ENCODE measurements at places on chromosomes 2 and 18.

- DNase-seq, result no peak
These were observed 281.0 kb downstream of the AFF3 start for GRCh38 chr2:99861376-99861760.

DNA sequence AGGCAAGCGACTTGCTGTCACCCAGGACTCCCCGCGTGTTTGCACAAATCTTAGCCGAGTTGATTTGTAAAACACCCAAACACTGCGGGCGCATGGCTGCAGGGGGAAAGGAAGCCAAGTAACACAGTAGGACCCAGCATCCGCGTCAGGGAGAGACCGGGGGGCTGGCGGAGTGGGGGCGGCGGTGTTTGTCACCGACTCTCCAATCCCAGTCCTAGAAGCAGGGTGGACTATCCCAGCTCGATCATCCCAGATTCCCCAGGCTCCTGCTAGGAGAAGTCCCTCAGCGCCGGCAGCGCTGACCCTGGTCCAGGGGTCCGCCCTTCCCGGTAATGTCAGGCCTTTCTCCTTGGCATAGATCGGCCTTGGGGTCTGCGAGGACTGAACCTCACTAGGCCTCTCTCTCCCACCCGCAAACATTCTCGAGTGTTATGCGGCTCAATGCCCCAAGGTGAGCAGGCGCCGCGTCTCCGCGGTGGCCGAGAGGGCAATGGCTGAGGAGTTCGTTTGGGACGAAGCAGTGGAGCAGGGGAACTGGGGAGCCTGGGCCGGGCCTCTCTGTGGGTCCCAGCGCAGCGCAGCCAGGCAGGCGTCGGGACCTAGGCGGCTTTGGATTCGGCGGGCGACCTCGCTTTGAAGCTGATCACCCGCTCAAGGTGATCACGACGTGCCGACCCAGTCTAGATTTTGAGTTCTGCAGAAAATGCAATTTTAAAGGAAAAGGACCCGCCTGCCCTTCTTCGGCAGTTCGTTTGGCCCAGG is 1.5 kb upstream of the GDF7 start:
- DNase-seq, result no peak

GRCh38 chr2:178306352-178307073 is 112.2 kb downstream of the OSBPL6 start:
- peak; percentile 15 for DNase-seq

- DNase-seq, result peak; percentile 61
These were observed 566.0 kb downstream of the STK39 start for GRCh38 chr2:167681234-167682015.

GRCh38 chr2:35585972-35586371 is 769.6 kb upstream of the CRIM1 start:
- DNase-seq, result no peak

GRCh38 chr2:24429197-24430074 is 61.6 kb upstream of the NCOA1 start:
- DNase-seq, result no peak

- no peak for DNase-seq
These were observed 771.2 kb upstream of the LINC00305 start for GRCh38 chr18:64919971-64920570.
